ENCODE measurements at places on chromosomes 5 and 9.

- no peak for DNase-seq
These were observed 34.2 kb downstream of the MTAP start for GRCh38 chr9:21836437-21837161.

DNA sequence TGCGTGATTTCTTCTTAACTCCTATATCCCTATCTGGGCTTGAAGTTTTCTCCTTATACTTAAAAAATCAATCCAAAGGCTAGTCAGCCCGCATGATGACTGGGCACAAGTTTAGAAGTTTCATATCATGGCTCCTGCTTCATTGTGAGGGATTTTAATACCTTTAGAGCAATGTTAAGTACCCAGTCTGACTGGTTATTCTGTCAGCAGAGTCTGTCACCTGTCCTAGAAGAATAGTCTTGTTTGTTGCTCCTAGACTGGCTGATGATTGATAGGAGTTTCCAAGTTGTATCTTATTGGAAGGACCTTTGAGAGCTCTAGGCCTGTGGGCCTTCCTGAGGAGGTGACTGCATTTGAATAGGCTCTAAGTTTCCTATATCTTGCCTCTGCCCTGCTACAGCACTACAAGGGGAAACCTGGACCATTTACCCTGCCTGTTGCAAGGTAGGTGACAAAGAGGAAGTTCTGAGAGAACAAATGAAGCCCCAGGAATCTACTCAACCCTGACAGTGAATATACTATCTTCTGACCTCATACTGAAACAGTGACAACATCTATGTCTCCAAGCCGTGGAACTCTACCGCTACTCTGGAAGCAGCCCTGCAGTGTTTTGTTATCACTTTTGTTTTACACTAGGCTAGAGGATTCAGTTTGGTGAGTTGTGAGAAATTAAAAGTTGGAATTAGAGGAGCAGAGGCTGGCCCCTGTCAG lies 66.5 kb downstream of the F2RL2 start:
- DNase-seq, result peak; percentile 28

DNA sequence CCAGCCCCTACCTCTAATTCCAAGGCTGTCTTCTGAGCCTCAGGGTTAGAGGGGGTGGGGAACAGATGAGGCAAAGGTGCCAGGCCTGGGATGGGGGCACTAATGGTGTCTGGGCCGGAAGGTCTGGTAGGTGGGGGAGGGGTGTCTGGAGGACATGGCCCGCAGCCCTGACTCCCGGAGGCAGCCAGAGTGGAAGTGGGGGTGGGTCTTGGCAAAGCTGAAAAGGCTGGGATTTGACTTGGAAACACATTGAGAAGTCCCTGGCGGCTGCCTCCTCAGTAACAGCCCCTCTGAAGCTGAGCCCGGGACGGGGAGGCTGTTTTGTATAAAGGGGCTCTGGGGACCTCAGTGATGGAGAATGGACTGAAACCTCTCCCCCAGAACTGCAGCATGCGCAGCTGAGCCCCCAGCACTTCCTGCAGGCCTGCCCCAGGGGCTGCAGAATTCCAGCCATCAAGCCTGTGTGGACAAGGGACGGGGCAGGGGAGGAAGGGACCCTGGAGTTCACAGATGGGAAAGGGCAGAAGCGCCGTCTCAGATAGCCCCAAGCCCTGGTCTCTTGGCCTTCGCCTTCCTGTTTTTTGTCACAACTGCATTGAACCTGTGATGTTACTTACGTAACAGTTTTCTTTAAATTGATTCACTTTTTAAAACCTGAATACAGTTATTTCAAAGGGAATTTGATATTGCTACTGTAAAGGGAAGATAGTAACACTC lies 49.3 kb upstream of the SYNPO start:
- DNase-seq, result no peak

- no peak for DNase-seq
These were observed 200.8 kb downstream of the MAT2B start for GRCh38 chr5:163706053-163706771.

DNA sequence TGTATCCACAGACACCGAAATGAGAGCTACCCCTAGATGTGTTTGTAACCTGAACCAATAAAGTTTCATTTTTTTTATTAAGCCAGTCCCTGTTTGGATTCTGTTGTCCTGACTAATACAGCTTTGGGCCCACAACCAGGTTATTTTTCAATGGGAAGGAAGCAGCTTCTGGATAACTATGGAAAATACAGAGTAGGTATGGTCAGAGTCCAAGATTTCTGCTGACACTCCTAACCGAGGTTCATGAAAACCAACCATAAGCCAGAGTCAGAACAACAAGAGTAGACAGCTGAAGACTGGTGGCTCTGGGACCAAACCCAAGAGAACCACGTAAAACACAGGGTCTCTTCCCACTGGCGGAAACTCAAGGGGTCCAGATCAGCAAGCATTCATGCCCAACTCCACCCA lies 10.8 kb downstream of the KLF9 start:
- no peak for DNase-seq

DNA sequence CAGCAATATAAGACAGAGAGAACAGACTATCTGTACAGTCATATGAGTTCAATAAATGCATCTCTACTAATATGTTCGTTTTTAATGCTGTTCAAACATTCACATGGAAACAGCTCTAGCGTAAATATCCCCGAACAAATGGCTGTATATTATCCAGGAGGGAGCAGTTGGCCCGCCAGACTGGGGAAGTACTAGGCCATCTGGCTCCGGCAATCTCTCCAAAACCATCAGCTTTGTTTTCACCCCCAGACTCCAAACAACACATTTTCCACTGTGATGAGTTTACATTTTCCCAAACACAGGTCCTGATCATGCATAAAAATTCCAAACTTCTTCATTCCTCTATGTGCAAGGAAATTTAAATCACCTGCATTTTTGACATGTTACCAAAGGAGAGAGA lies 8.7 kb downstream of the EBF1 start:
- DNase-seq, result no peak

Data from KBM-7 (cell line).